Ammon's horn (tissue), 1 donor: ENCODE measurements at places on chromosomes 5 and 9.

DNA sequence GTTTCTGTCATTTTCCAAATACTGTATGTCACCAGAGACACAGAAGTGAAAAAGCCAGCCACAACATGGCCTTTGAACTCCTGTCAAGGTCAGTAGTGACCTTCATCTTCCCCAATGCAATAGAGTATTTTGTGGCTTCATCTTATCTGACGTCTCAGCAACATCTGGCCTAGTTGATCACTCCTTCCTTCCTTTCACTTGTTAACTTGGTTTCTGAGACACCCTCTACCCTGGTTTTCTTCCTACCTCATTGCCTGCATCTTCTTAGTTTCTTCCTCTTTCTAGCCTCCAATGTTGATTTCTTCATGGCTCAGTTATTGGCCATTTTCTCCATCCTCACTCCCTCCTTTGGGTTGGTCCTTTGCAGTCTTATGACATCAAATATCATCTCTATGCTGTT, 36.3 kb downstream of the GLIS3 start:
- no peak for DNase-seq

DNA sequence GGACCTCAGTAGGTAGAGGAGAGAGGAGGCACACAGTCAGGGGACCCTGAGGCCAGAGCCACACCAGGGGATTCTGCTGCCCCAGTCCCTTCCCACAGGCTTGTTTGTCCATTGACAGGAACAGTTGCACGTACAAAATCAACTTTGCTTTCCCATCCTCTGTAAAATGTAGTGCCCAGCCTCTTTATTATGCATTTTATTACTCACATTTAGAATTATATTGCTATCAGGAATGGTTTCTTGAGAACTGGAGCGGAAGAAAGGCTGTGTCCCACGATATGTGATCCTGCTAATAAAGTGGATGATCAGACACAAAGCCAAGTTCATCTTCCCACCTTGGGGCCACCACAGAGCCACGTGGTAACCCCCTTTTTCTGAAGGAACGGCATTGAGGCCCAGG, 277.4 kb downstream of the FANCC start:
- no peak for DNase-seq

- DNase-seq = no peak
Observed at GRCh38 chr5:32721626-32722025, 10.5 kb downstream of the NPR3 start.

- DNase-seq = no peak
Observed at GRCh38 chr9:118108971-118109370, 404.8 kb downstream of the TLR4 start.

DNA sequence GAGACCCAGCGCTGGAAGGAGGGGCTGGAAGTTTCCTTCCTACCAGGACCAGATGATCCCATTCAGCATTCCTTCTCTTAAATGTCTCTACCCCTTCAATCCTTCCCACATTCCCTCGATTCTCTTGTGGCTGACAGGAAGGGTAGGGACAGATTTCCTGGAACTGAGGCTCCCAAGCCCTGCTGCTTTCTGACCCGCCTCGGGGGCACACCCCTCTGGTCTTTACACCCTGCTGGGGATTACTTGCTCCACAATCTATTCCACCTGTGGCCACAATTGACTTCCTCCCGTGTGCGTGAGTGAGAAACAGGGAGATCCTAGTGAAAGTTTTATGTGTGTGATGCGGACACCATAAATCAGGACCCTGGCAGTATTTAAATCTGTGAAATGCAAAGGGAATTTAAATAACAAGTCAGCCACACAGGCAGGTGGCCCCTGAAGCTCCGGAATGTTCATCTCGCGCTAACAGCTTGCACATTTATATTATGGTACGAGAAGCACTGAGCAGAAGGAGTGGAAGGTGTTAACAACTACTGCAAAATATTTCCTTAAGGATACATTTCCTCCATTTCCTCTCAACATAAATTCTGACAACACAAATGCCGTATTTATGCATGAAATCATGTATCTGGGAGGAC, 237.5 kb downstream of the SLIT3 start:
- no peak for DNase-seq

DNA sequence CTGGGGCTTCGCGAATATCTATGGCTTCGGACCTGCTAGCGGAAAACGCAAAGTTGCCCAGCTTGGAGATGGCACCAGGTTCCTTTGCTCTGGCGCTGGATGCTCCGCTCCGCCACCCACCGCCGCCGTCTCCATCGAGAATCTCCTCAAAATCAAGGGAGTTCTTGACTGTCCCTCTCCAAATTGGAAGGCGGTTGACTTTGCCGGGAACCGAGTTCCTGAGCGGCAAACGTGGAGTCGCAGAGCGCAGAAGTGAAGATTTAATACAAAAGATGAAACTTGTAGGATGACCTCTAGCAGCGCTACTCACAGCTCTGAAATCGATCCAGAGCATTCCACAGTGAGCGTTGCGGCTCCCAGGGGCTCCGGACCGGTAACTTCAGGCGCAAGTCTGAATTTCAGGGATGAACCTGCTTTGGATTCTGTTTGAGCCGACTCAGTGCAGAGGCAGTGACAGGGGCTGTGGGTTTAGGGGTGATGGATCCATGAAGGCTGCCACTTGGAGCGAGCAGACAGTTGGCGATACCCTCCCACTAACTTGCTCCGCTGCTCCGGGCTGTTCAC, 1641.5 kb upstream of the C9orf72 start:
- DNase-seq = peak; percentile 6

- no peak for DNase-seq
Observed at GRCh38 chr9:33956544-33956943, 92.1 kb downstream of the UBAP2 start.

- peak; percentile 32 for DNase-seq
Observed at GRCh38 chr9:112887381-112887780, 3.3 kb downstream of the SLC46A2 start.

- peak; percentile 1 for DNase-seq
Observed at GRCh38 chr5:1555011-1555807, 31.4 kb upstream of the LPCAT1 start.

DNA sequence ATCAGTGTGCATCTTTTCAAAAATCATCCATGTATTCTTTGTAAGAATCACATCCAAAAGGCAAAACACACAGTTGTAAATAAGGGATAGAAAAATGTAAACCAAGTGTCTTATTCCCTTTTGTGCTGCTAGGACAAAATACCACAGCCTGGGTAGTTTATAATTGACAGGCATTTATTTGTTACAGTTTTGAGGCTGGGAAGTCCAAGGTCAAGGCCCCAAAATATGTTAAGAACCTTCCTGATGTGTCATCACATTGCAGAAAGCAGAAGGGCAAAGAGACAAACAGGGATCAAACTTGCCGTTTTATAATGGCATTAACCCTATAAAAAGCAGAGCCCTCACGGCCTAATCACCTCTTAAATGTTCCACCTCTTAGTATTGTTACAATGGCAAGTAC, 364.8 kb downstream of the MED10 start:
- no peak for DNase-seq

DNA sequence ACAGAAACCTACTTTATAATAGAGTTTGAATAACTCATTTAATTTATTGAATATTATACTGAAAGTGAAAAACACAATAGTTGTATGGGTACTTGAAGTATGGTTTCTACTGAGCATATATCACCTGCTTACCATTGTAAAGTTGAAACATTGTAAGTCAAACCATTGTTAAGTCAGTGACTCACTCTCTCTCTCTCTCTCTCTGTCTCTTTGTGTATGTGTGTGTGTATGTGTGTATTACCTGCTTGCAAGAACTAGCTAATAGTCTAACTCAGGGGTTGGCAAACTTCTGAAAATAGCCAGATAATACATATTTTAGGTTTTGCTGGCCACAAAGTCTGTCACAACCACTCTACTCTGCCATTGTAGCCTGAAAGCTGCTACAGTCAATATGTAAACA, 564.3 kb upstream of the ZNF608 start:
- DNase-seq = no peak

DNA sequence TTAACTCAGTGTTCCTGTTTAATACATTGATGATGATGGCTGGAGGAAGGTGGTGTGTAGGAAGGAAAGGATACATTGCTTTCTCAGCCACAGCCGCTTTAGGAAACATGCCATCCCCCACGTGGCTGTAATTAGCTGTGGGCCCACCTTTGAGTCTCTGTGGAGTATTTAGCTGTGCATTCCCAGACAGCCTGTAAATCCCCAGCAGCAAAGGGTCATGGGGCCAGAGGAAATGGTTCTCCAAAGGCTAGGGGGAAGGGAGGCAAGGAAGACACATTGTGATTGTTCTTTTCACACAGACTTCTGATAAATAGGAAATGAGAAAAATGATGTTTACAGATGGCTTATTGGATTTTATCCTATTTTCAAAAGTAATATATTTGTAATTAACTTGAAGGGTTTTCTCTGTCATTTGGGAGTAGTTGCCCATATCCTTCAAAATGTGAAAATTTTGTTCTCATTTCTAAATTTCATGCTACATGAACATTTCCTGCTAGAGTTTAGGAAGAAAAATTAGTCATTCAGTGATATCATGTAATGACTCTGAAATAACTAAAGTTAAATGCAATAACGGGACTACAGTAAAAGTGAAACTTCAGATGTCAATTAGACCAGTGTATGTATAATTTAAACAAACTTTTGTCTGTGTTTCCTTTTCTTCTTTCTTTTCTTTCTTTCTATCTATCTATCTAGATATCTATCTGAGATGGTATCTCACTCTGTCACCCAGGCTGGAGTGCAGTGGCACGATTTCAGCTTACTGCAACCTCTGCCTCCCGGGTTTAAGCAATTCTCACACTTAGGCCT, 24.3 kb upstream of the F2R start:
- DNase-seq = no peak

- DNase-seq = no peak
Observed at GRCh38 chr9:119418721-119419120, 49.5 kb upstream of the BRINP1 start.

GRCh38 chr5:131303537-131303936, 39.7 kb downstream of the CDC42SE2 start:
- DNase-seq = no peak

GRCh38 chr9:4243877-4244812, 55.7 kb downstream of the GLIS3 start:
- no peak for DNase-seq

GRCh38 chr5:7396713-7397454, 946 bp downstream of the ADCY2 start:
- peak; percentile 68 for DNase-seq

DNA sequence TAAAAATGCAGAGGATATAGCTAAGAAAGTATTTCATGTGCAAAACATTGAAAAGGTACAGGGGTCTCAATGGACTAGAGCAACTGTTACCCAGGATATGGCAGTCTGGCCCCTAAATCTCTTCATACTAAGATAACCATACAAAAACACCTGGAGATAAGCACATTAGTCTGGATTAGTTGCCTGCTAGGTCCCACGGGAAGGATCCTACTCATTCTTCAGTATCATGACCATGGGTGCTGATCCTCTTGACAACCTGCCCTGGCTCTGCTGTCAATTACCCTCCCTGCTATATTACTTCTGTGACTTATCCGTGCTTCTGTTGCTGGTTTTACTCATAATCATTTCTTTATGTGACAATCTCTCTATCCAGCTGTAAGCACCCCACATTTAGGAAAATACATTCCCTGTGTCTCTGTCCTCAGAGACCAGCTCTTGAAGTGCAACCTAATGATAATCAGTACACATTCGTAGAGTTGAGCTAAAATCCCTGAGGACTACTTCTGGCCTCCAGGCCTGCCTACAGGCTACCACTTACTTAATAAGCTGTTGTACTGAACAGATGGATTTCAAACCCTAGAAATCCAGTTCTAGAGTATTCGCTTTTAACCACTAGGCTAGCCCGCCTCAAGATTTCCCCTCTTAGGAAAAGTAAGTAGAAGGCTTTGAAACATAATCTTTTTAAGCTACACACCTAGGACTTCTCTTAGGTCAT, 190.5 kb upstream of the OR13F1 start:
- no peak for DNase-seq

DNA sequence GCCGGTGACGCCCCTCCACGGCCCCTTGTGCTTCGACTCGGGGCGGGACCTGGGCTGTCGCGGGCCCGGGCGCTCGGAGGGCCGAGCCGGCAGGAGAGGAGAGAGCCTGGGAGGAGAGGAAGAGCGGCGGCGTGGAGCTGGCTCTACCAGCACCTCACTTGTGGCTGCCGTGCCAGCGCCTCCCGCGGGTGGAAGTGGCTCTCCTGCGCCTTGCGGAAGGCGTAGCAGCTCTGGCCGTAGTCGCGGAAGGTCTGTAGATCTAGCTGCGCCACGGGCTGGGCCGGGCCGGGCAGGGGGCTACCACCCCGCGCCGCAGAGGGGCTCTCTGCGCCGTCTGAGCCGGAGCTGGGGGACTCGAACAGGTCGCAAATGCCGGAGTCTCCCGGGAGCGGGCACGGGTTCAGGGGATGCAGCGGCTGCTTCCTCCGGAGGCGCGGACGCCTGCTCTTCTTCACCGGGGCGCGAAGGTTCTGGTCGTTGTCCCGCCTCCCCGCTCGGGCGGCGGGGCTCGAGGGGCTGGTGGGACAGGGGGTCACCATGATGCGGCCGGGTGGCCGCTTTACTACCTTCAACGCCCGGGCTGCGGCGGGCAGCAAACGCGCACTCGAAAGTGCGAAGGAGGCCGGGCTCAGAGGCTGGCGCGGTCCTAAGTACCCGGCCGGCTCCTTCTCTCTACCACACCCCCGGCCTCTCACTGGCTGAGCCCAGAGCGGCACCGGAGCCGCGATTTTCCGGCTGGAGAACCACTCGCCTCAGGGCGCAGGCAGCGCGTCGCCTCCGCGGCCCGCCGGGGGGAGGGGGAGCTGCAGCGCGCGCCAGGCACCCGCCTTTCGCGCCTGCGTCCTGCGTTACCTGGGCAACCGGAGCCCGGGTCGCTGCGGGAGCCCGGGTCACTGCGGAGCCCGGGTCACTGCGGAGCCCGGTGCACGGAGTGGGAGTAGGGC, at the start of gene CCNO:
TSS of gene CCNO (minus strand) at position 624 of the 944 bp plus-strand sequence. CDS start at position 539, 85 bp downstream.
- peak; percentile 65 for DNase-seq

DNA sequence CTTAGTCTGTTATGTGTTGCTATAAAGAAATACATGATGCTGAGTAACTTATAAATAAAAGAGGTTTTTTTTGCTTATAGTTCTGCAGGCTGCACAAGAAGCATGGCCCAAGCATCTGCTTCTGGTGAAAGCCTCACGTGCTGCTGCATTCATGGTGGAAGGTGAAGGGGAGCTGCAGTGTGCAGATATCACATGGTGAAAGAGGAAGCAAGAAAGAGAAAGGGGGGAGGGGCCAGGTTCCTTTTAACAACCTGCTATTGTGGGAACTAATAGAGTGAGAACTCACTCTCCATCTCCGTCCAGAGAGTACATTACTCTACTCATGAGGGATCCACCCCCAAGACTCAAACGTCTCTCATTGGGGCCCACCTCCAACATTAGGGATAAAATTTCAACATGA, 12.5 kb upstream of the PARP8 start:
- no peak for DNase-seq

DNA sequence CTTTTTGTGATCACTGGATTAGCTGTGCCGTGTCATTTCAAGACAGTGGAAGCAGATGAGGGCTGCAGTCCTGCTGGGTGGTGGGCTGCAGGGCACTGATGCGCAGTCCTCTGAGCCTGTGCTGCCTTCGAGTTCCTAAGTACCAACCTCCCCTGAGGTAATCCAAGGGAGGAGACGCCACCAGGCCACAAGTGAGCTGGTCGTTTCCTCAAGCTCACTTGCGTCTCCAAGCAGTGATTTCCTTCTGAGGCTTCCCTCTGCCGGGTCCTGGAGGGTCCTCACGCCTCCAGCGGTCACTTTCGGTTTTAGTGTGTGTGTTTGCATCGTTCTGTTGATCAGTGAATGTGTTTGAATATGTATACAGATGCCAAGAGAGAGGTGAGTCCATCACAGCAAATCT, 115.7 kb downstream of the TRIO start:
- no peak for DNase-seq
